NCI-H1092 (cell line): ENCODE measurements at places on chromosomes 4 and X.

DNA sequence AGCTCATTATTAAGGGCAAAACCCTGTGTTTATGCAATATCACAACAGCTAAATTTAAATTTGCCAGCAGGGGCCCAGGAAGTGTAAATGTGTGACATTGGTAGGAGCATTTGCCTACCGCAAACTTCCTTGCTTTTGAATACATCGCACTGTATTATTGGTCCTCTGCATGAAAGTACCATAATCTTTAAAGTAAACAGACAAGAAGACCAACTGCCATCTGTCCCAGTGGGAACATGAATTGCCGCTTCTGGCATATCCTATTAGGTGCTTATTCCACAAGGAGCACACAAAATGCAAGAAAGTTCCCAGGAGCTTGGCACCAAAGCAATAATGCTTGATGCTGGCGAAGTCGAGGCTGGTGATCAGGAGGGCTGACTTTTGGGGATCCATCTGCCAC, 51.3 kb downstream of the SOD3 start:
- DNase-seq, result no peak

DNA sequence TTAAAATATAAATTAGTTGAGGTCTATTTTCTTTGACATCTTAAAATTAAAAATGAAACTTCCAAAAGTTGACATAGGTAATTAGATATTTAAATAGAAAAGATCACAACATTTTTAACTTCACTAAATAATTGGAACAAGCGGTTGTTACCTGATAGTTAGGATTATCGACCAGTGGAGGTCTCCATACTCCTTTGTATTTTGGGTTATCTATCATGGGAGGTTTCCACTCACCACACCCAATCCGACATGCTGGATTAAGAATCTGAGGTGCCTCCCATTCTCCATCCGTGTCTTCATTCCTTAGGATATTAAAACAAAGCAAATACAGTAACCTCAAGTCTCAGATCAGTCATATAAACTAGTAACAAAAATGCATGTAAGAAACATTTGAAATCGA, 22.2 kb downstream of the SCOC start:
- no peak for DNase-seq

GRCh38 chrX:47226531-47227333, 6.1 kb upstream of the USP11 start:
- DNase-seq, result no peak

DNA sequence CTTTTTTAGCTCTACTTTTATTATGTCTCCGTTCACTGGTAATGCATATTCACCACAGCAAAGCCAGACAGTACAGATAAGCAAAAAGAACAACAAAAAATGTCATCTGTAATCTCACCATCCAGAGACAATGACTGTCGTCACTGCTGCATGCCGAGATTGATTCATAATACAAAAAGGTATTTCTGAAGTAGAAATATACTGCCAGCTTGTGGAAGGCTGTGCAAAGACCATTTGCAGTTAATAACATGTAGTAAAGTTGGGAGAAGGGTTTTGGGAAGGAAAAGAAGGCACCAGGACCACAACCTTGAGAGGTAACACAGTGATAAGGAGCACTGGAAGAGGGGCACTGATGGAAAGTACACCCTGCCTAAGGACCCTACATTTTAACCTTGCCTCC, 223.0 kb upstream of the ZIC3 start:
- no peak for DNase-seq

DNA sequence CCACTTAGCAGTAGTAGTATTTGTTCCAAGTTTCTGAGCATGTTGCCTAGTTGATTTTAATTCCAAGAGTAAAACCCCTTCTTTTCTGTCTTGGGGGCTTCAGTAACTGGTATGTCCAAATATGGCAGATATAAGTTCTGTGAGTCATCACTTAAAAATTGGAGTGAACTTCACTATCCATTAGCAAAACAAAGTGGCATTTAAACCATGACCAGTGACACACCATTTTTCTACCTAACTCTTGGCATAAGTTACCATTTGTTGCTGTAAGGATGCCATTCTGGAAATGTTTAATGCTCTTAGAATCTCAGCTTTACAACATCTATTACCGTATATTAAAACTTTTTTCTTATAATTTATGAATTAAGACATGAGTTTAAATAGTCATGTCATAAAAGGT, 102.0 kb downstream of the CBR4 start:
- no peak for DNase-seq

DNA sequence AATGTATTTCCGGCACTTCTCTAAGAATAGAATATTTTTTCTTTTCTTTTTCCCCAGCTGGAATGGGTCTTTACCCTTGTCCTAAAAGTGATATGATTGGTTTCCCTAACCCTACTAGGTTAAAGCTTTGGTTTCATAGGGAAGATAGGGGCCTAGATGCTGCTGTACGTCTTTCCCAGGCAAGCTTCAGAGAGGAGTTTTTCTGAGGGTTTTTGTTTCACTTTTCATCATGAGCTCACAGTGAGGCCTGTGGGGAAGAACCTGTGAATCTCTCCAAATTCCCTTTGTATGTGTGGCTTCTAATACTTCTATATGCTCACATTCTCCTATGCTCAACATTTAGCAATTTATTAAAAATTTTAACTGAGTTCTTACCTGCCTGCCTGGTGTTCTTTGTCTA, 320.0 kb upstream of the PCDH18 start:
- DNase-seq, result no peak

DNA sequence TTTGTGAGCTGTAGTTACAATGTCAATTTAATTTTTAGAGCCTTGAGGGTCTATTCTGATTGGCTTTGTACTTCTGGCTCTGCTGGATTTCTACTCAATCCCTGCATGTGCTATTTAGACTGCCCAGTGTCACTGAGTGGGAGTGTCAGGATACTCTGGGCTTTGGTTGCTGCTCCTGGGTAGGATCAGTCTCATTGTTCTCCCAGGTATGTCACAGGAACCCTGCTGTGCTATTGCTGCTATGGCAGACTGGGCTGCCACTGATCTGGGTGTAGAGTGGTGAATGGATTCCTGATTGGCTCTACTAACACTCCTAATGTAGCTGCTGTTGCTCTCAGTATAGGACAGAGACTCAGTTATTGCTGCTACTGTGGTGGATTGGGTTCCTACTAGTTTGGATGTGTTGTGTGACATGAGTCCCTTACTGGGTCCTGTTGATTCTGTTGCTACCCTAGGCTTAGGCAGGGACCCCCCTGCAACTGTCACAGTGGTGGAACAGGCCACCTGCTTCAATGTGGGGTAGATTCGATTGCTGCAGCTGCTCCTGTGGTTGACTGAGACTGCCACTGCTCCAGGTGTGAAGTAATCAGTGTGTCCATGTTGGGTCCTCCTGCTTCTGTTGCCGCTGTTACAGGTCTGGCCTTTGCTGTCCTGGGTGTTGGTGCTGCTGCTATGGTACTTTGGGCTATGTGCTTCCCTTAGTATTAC, 707.8 kb upstream of the AMOT start:
- DNase-seq, result no peak

- DNase-seq, result no peak
Measured at GRCh38 chr4:137267024-137267423, 265.3 kb downstream of the PCDH18 start.

DNA sequence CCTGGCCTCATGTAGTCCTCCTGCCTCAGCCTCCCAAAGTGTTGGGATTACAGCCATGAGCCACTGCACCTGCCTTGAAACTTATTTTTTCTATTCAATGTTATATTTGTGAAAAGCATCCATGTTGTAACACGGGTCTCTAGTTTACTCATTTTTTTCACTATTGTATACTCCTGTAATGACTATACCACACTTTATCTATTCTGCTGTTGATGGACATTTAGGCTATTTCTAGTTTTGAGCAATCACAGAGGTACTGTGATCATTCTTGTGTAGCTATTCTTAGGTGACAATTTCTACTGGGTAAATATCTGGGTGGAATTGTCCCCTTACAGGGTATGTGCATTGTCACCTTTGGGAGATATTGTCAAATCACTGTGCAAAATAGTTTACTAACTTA, 3.6 kb downstream of the DRP2 start:
- no peak for DNase-seq

DNA sequence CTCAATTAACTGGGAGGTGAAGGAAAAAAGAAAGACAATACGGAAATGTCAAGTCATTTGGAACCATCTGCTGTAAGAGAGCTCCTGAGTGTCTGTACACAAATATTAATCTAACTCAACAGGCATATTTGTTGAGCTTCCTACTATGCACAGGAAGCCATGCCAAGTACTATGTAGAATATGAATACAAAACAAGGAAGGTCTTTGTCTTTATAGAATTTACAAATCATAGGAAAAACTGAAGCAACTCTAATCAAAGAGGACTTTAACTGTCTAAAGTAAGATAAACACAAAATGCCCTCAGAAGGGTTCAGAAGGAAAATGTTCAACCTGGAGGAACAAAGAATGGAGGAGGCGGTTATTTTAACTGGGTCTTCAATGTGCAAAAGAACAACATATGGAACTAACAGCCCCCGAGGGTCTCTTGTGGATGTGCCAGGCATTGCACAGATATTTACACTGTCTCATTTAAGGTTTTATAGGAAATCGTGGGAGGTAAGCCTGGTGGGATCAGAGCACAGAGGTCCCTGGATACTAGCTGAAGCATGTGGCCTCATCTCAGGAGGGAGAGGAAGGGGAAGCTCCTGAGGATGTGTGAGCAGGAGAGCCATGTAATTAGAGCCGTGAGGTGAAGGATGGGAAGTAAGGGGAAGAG, 5.8 kb downstream of the FAM114A1 start:
- no peak for DNase-seq

- no peak for DNase-seq
Measured at GRCh38 chr4:128590034-128590740, 219.3 kb upstream of the JADE1 start.
